ENCODE measurements at places on chromosomes 16 and 17.

GRCh38 chr16:88287219-88287618, 95.5 kb upstream of the ZNF469 start:
- DNase-seq, result no peak

GRCh38 chr17:32357615-32358014, 7.7 kb downstream of the ZNF207 start:
- DNase-seq, result no peak

DNA sequence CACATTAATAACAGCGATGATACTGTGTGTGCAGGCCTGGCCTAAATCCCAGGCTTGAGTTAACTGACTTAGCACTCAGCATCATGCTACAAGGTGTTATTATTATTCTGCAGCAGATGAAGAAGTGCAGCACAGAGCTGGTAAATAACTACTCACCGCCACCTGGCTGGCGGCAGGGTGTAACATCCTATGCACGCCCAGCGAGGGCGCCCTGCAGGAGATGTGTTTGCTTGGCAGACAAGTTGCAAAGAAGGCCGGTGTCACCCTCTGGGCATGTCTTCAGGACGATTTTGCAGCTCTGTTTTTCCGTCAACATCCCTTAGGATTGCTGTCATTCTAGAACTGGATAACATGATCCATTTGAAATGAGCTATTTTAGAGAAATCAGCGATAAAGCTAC, 30.1 kb downstream of the DNAH9 start:
- DNase-seq, result no peak

DNA sequence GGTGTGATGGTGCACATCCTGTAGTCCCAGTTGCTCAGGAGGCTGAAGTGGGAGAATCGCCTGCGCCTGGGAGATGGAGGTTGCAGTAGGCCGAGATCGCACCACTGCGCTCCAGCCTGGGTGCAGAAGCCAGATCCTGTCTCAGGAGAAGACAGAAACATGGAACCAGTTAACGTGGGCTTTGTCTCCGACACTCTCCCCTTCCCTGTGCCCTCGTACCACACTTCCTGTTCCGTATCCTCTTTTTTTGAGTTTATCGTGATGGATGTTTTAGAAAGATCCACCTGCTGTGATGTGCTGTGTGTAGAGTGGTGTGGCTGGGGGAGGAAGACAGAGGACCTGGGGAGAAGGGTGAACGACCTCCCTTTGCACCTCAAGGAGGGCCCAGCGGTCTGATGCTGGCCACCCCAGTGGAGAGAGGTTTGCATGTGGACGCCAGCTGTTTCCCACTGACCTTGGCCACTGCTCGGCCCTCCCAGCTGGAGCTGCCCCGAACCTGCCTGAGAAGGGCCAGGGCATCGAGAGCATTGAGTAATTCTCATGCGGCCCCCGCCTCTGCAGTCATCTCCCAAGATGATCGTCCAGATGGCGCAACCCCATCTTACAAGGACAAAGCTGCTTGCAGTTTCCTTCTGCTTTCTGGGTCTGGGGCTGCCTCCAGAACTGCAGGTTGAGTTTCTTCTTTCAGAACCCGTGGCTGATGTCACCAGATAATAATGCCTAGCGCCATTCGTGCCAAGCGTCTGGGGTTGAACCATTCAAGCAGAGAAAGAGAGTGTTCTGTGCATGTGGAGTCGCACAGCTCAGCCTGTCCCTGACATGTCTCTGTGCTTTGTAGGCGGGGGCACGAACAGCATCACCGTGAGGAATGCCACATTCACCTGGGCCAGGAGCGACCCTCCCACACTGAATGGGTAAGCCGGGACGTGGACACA, 126.3 kb downstream of the ABCC1 start:
- no peak for DNase-seq

GRCh38 chr17:73420897-73421296, 109.1 kb upstream of the CDC42EP4 start:
- no peak for DNase-seq

- DNase-seq, result no peak
Measured at GRCh38 chr16:51896013-51896412, 650.9 kb downstream of the TOX3 start.

GRCh38 chr16:17723531-17724134, 252.9 kb upstream of the XYLT1 start:
- DNase-seq, result peak; percentile 23

DNA sequence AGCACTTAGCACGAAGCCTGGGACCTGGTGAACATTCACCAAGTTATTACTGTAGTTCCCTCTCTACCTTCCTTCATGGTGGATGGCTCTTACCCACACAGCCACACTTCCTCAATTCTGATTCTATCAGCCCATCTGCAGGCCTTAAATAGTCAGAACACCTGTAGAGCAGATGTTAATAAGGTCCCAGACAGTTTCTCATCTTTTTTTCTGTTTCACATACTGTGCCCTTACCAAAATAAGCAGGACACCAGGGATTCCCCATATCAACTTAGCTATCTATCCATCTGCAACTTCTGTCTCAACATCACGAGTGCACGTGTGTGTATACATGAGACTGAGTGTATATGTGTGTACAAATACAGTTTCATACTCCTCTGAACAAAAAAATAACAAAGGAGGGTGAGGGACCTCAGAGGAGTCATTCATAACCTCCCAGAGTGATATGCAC, 2.8 kb downstream of the RECQL5 start:
- DNase-seq, result no peak

GRCh38 chr17:81428121-81428515, 32.9 kb downstream of the BAHCC1 start:
- no peak for DNase-seq

GRCh38 chr16:48541108-48541786, 68.7 kb downstream of the N4BP1 start:
- DNase-seq, result no peak

GRCh38 chr16:78684655-78685375, 585.4 kb downstream of the WWOX start:
- no peak for DNase-seq

GRCh38 chr16:4339909-4340308, 11.2 kb downstream of the PAM16 start:
- no peak for DNase-seq

DNA sequence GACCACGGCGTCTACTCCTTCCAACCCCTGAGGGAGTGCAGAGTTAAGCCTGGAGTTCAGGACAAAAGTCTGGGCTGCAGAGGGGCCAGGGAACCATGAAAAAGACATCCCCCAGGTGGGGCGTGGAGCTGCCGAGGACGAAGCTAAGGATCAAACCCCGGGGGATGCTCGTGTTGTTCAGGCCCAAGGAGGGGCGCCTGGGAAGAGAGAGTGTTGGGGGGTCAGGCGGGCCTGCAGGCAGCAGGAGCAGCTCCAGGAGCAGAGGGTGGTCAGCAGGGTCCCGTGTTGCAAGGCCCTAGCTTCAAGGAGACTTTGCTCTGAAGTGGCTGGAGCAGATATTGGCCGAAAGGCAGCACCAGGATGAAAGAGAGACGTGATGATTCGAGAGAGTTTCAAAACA, 26.7 kb downstream of the NECAB2 start:
- DNase-seq, result no peak

GRCh38 chr17:57834146-57834741, 15.6 kb downstream of the MRPS23 start:
- no peak for DNase-seq

DNA sequence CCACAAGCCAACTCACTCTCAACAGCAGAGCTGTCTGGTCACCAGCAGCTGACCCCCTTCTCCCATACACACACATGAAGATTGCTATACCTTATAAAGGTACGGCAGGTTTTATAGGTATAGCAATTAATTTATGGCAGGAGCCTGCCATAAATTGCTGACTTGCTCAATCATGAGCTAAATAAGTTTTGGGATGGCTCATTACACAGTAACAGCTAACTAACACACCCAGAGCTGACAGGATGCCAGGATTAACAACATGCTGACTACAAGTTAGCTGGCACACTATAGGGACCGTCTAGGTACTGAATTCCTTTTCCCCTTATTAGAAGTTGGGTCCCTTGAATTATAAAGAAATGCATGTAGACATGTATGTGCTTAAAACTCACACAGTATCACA, 150.3 kb upstream of the KCNJ18 start:
- DNase-seq, result no peak

DNA sequence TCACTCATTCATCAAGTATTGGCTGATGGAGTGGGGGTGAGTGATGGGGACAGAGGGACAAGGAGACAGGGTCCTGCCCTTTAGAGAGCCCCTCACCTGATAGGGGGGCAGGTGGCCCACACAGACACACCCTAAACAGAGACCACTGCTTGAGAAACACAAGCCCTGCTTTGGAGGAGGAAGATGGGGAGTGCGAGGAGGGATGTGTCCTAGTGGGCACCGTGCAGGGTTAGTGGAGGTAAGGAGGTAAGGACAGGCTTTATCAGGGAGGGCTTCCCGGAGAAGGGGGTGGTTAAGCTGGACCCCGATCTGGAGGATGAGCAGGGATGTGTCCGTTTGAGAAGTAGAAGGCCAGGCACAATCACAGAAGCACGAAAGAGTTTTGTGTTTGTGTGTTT, 8.2 kb upstream of the SMTNL2 start:
- DNase-seq, result no peak

DNA sequence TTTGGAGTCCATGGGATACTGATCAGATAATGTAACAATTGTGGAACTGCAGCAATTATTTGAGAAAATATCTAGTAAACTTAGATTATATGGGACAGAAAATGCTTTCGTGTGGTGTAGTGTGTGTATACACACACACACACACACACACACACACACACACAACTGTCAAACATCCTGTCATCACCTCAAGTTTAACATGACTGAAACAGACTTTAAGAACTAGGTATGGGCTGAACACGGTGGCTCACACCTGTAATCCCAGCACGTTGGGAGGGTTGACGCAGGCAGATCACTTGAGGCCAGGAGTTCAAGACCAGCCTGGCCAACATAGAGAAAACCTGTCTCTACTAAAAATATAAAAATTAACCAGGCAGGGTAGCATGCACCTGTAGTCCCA, 544 bp upstream of the EVI2A start:
- no peak for DNase-seq

DNA sequence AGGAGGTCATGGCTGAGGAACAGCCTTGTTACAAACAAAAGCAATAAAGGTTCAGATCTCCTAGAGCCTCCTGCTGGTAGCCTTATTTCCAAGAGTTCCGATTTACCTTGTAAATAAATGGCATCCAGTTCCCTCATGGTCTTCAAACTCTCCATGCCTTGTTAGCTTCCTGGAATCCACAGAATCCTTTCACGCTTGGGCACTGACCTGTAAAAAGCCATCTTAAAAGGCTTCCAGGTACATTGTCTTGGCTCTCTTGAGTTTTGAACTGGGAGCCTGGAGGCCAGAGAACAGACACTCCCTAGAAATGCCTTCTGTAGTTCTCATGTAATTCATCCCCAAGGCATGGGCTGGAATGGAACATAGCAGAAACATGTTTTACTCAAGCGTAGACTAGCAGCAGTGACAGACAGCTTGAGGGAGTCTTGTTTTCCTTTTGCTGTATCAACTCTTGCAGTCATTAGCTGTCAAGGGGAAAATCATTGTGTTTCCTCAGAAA, 207.9 kb downstream of the SNX29 start:
- no peak for DNase-seq

DNA sequence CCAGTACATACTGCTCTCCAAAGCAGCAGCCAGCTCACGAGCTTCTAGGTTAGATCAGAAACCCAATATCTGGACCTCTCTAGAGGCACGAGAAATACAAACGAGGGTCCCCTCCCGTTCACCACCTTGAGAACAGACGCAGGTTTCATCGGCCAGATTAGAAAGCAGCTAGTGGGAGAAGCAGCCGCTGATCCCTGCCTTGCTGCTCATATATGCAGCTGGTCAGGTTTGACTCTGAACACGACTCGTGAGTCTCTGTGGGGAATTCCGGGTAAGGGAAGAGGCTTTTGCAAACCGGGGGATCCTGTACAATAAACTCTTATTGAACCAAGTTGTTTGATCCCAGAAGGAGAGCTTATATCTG, 1.6 kb downstream of the VAT1L start:
- no peak for DNase-seq

GRCh38 chr17:36691606-36692005, 90.2 kb downstream of the MRM1 start:
- DNase-seq, result no peak

- no peak for DNase-seq
Measured at GRCh38 chr16:88529596-88529995, 40.6 kb upstream of the ZC3H18 start.

- DNase-seq, result no peak
Measured at GRCh38 chr16:5918567-5919130, 821.1 kb upstream of the EEF2KMT start.

DNA sequence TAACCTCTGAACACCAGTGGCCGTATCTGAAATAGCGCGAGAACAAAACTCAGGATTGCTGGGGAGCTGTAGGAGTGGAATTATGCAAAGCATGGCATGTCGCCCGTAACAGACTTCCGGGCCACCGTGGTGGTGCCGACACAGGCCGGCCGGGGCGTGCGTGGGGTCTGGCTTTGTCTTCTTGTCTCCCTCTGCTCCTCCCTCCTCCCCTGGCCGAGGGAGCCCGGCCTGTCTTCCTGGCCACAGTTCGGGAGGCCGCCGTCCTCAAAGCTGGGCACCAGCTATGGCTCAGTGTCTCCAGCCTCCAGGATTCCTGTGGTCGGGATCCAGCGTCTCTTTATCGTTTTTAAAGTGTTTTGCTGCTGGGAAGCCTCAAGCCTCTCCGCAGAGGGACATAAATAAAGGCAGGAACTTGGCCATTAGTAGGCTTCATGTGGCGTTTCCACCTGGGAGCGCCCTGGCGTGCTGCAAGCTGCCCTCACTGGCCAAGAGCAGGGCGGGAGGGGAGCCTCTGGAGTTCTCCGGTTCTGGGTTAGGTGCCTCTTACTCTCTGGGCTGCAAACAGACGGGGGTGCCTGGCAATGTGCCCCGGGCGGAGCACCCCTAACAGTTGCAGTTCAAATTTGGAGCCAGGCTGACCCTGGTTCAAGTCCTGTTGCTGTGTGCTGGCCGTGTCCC, 22.0 kb upstream of the NPTX1 start:
- no peak for DNase-seq

DNA sequence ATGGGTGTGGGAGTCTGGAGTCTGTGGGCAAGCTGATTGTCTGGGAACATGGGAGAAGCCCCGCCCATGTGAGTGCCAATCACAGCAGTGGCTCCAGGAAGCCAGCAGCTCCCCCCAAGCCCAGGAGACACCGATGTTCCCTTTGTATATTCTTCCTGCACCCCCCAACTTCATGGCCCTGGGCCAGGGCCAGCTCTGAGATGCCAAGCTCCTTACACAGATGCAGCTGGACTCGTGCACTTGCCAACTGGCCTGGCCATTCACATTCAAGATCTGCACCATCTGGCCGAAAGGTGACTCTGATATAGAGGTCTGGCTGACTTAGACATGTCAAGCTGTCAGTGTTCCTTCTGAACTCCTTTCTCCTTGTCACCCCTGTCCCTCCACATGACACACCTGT, 50.5 kb downstream of the CACNG5 start:
- no peak for DNase-seq

- DNase-seq, result peak; percentile 31
Measured at GRCh38 chr16:24516900-24517669, 22.3 kb upstream of the RBBP6 start.
